H7 (cell line): ENCODE measurements at places on chromosomes 6 and 20. TPM values are rescaled to one million over a fixed set of nuclear protein-coding genes. Genes with fewer than 3 reads are reported as not detected.

GRCh38 chr6:52330470-52330869, 31.5 kb upstream of the PAQR8 start:
- no peak for DNase-seq

Gene ATP6V1G2
- 3.5 and 7.0 TPM in 2 replicates for total RNA-seq

Gene MYO6
- total RNA-seq: 5.3 and 10.6 TPM in 2 replicates

- DNase-seq: no peak
Observed at GRCh38 chr6:118316796-118317384, 231.2 kb upstream of the PLN start.
